ENCODE measurements at places on chromosomes 16 and 17.

DNA sequence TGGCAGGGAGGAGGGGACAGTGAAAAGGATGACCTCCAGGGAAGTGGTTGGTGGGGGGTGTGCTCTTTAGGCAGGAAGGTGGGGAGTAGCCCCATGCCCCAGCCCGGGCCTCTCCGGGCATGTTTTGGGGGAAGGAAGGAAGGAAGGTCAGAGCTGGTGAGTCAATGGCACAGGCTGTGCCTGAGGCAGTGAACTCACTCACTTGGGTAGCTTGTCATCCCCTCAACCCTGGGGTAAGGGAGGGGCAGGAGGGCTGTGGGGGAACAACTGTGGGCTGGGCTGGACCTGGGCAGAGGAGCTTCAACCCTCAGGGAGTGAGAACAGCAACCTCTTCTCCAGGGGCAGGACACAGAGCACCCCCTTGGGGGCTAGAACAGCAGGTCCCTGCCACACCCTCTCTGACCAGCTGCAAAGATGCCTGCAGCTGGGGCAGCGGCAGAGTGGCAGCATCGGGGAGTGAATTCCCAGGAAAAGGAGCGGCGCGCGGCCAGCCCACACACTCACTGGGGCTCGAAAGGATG, 6.3 kb downstream of the CSF3 start:
- no peak for DNase-seq

GRCh38 chr16:12231666-12232065, 255.1 kb downstream of the SNX29 start:
- no peak for DNase-seq

DNA sequence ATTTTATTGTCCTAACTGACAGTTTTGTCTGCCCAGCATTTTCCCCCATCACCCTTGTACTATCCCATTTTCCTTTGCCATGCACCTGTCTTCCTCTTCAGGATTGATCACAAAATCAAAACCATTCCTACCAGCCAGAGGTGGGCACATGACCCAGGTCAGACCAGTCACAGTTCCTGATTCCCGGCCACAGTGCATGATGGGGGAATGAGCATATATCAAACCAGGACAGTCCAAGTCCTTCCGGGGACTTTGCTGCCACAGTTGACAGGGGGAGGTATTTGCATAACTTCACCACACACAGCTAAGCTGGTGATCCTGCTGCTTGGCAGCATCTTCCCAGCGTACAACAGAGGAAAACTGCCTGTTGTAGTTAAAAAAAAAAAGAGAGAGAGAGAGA, 493.9 kb downstream of the WWOX start:
- DNase-seq, result no peak

GRCh38 chr16:11669380-11670146, 1.3 kb downstream of the SNN start:
- DNase-seq, result peak; percentile 99

- DNase-seq, result no peak
Measured at GRCh38 chr16:11950388-11950787, 8.5 kb upstream of the NPIPB2 start.

GRCh38 chr16:28902909-28903308, 22.1 kb downstream of the RABEP2 start:
- no peak for DNase-seq

DNA sequence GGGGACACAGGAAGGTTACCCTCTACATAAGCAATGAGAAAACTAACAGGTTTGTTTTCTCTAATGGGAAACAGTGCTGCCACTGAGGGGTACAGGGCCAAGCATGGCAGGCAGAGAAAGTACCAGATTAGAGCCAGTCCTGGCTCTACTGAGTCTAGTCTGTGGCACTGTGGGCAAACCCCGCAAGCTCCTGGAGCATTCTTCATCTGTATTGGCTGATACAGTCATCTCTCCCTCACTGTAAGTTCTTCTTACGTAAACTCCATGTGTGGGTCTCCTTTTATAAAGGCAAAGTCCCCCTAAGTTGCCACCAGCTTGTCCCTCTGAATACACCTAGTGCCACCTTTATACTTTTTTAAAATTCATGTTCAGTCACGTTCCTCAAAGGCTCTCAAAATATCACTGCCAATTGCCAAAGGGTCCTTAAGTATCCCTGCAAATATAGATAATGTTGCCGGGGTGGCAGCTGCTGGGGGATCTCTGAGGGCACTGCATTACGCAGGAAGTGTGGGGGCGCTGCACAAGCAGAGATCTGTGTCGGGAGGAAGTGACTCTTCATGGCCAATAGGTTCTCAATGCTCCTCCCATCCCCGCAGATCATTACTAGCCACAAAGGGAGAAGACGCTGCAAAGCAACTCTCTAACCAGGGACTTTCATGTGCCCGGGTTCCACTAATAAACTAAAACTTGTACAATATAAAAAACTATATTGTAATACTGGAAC, 18.8 kb downstream of the XPO6 start:
- DNase-seq, result peak; percentile 79

DNA sequence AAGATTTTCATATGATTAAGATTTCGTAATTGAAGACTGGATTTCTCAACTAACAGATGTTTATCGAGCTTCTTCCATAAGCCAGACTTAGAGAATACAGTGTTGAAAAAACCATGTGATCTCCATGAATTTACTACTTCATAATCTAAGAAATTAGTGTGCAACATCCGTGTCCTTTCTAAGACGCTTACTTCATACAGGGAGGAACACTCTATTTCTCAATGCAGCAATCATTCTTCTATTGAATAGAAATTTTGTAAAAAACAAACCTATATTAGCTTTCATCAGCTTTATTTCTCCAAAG, 946.3 kb downstream of the KCNJ2 start:
- no peak for DNase-seq

DNA sequence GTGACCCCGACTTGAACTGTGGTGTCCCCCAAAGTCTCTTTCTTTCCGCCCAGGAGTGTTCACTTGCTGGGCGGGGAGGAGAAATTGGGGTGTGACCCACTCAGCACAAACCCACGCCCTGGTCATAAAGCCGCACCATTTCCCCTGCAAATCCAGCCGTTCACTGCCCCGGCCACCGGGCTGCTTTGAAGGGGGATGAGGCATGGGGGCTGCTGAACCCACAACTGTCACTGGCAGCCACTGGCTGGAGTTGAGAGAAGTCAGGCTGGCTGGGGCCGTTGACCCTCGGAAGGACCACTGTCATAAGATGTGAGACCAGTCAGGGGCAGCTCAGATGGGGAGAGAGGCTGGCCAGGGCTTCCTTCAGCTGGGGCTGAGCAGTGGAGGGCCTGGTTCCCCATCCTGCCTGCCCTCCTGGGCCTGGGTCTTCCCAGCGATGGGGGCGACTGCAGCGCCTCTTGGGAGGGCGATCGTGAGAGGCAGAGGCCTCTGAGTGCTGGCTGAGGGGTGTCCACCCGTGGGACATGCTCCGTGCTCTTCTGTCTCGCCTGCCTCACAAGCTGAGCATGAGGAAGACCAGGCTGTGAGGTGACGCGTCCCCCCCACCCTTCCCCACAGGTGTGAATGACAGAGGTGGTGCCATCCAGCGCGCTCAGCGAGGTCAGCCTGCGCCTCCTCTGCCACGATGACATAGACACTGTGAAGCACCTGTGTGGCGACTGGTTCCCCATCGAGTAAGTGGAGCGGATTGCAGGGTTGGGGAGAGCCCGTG, 19.5 kb downstream of the C16orf90 start:
- no peak for DNase-seq

DNA sequence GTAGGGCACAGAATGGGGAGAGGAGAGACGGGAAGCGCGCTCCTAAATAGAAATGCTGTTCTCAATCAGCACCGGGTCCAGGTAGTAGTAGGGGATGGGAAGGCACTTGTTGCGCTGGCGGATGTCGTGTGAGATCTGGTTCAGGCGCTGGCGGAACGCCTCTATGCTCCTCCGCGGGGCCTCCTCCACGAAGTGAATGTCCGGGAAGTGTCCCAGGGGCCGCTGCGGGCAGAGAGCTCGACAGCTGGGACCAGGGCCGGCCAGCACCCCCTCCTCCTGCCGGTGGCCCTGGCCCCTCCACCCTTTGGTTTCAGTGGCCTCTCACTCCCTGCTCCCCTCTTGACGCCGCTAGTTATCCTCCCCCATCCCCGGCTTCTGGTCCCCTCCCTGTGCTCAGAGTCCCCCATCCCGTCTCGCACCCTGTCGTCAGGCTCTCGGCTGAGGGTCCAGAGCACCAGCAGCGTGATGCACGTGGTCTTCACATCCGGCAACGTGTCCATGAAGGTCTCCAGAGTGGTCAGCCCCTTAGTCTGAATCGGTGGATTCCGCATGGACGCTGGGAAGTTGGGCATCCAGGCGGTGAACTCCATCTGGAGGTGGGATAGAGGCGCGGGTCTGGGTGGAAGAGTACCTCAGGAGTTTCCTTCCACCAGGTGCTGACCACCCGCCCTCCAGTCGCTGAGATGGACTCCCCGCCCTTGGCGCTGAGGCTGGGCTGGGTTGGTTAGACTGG, 14.6 kb downstream of the ALOX12B start:
- DNase-seq, result no peak

- DNase-seq, result no peak
Measured at GRCh38 chr16:10539236-10539635, 41.2 kb downstream of the EMP2 start.

DNA sequence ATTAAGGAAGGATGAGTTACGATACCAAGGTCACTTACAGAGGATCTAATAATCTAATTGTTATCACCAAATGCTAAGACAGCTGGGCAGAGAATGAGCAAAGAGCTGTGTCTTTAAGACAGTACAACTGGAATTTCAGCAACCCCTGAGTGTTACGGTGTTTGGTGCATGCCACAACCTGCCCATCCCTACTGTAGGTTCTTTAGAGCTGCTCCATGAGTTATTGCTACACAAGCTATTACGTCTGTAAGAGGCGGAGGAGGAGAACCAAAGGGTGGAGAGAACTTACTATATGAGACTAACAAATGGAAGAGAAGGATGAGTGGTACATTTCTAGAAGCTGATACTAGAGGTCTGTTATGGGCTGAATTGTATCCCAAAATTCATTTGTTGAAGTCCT, 14.2 kb upstream of the C17orf78 start:
- no peak for DNase-seq

GRCh38 chr17:77324227-77324626, 183.5 kb downstream of the SEC14L1 start:
- DNase-seq, result no peak

DNA sequence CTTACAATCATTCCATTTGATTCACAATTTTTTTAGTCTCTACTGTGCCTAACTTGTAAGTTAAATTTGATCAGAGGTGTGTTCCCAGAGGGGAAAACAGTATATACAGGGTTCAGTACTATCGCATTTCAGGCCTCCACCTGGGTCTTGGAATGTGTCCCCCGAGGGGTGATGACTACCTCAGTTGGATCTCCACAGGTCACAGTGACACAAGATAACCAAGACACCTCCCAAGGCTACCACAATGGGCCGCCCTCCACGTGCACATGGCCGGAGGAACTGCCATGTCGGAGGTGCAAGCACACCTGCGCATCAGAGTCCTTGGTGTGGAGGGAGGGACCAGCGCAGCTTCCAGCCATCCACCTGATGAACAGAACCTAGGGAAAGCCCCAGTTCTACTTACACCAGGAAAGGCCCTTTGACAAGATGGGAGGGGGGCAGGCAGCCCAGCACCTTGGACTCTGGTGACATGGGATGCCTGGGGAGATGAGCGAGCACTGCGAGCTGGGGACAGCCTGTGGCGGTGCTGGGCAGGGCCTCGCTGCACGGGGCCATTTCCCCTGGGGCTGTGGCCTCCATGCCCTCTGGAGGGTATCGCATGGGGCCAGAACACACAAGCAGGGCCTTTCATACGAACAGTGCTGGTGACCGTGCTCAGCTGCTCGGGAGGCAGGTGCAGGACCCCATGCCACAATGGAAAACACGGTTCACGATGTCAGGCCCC, 33.9 kb downstream of the PDIA2 start:
- DNase-seq, result no peak

DNA sequence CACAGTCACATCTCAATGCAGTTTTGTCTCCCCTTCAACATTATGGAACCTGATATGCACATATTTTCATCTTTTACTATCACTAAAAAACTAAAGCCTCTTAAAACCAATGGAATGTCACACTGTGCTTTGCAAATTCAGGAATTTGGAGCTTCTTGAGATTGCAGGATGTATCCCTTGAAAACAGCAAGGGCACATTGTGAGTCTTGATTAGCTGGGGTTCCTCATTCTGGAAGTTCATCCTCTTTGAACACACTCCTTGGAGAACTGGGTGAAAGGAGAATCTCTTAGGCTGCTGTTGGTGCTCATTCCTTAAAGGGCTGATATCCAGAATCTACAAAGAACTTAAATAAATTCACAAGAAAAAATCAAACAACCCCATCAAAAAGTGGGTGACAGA, 21.1 kb upstream of the MYOCD start:
- no peak for DNase-seq

GRCh38 chr17:10756185-10756584, 26.4 kb upstream of the TMEM220 start:
- no peak for DNase-seq

DNA sequence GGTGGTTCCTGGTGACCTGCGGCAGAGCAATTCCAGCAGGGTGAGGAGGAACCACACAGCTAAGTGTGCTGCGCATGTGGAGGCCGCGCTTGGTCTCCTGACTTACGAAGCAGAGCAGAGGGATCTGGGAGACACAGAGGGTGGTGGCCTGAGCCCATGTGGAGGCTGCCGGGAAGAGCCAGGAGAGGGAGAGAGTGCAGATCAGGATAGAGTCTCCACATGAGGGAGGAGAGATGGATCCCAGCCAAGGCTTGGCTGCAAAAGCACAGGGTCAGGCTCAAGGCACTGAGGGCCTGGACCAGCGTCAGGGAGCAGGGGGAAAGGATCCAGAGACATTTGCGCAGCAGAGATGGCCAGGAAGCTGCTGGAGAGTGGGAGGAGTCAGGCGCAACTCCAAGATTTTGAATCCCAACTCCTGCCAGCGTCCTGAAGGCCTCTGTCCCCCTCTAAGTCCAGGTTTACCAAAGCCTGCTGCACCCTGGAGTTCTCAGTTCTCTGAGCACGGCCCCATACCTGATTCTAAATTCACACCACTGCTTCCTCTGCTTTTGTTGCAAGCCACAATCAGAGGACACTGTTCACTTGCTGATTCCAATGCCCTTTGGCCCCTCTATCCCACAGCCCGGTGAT, 11.3 kb upstream of the MLLT6 start:
- DNase-seq, result no peak

DNA sequence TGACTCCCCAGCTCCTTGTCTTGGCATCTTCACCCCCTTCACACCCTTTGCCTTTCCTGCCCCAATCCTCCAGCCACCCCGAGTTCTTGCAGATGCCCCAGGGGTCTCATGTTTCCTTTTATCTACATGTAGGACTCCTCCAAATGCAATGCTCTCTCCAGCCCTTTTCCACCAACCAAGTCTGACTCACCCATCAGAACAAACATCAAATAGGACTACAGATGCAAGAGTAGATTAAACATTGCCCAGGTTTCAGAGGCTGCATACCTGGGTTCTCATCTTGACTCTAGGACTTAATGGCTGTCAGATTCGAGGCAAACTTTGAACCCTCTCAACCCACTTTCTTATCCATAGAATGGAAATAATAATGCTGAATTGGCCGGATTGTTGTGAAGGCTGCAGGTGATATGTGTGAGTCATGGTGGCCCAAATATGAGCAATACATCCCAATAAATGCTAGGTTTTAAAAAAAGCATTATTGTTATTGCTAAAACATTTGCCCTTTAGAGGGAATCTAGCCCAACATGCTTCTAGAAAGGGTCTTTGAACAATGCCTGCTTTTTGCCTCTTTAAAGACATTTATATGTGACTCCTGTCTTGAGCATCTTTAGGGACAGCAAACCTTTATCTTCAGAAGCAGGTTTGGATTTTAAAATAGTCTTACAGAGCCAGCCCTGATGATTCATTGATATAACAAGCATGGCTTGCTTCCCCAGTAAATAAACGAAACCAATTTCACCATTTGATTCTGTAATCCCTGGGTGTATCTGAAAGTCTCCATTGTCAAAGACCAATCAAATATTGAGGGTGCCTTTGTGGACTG, 310.1 kb downstream of the FOXL1 start:
- no peak for DNase-seq

GRCh38 chr16:79980650-79981521, 380.3 kb upstream of the MAF start:
- DNase-seq, result no peak

Measured in inflammatory macrophage treated with lipopolysaccharide for 4 hours (primary cell).